ENCODE measurements at places on chromosomes 3 and 15.

DNA sequence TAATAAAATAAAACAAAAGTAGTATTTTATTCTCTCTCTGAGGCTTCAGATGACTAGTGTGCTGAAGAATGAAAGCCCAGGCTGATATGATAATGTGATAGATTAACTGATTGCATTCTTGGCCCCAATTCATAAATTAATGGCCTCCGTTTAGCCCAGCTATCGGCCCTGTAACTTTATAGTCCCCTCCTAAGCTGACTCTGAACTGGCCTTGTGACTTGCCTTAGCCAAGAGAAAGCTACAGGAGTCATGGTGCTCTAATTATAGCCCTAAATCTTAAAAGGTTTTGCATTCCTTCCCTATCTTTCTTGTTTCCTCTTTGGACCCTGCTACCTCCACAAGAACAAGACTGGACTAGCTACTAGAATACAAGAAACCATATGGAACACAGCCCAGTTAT lies 123.2 kb upstream of the EPHA3 start:
- H3K27ac ChIP-seq, result no peak overlapping the region
- no peak overlapping the region for H3K4me3 ChIP-seq
- no peaks in the 10 kb centered on the region for H3K27me3 ChIP-seq
- no peaks in the 10 kb centered on the region for H3K36me3 ChIP-seq
- H3K4me1 ChIP-seq, result no peaks in the 10 kb centered on the region

DNA sequence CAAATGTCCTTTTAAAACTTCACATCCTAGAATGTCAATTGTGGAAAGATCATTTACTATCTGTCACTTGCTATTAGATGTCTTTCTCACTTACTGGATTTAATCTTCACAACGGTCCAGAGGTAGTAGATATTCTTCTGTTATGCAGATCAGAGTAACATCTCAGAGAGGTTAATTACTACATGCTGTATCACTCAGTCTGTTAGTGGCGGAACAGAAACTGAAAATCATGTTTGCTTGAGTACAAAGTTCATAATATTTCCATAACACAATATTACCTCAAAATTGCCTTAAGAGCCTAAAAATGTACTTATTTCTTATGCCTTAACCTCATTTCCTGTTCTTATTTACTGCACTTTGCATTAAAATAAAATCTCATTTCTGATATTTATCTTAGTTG lies 28.6 kb upstream of the GPR149 start:
- no peaks in the 10 kb centered on the region for H3K36me3 ChIP-seq
- H3K27me3 ChIP-seq, result no peaks in the 10 kb centered on the region
- H3K4me1 ChIP-seq, result no peaks in the 10 kb centered on the region

- DNase-seq, result no peak
- H3K4me3 ChIP-seq, result no peak overlapping the region
- H3K27me3 ChIP-seq, result no peaks in the 10 kb centered on the region
- peaks cover 7% of the 10 kb centered on the region for H3K4me1 ChIP-seq
Measured at GRCh38 chr3:136653628-136654027, 98.5 kb downstream of the STAG1 start.

DNA sequence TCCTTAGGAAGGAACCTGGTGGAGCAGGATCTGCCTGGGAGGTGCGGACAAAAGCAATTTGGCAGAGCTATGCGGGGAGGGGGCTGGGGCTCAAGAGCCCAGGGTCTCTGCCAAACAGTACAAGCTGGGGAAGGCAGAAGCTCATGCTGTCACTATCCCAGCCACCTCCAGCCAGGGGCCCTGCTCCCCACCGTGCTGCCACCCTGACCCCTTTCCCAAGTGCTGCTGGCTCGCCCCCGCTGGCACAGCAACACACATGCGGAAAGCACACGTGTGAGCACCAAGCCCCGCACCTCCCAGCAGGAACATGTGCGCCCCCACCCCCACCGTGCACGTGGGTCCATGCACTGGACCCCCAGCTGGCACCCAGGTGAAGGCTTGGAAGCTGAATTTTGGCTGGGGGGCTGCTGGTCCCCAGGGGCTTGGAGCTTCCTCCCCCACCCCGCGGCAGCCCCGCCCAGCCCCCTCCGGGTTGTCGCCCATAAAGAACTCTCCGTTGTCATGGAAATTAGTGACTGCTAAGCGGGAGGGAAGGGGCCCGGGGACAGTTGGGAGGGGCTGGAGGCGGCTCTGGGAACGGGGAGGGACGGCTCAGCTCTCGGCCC lies 742 bp downstream of the CAMKV start:
- peaks cover 2% of the 10 kb centered on the region for H3K4me1 ChIP-seq
- no peaks in the 10 kb centered on the region for H3K36me3 ChIP-seq
- DNase-seq, result no peak
- H3K4me3 ChIP-seq, result no peak overlapping the region
- H3K27ac ChIP-seq, result no peak overlapping the region

DNA sequence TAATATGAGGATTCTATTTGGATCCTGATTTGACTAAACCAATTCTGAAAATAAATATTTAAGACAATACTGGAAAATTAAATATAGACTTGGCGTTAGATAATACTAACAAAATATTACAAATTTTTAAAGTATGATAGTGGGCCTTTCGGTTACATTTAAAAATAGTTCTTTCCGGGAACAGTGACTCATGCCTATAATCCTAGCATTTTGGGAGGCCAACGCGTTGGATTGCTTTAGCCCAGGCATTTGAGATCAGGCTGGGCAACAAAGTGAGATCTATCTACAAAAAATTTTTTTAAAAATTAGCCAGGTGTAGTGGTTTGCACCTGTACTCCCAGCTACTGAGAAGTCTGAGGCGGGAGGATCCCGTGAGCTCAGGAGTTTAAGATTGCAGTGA lies 30.3 kb upstream of the GADL1 start:
- H3K27ac ChIP-seq, result no peak overlapping the region
- H3K4me3 ChIP-seq, result no peak overlapping the region
- peaks cover 2% of the 10 kb centered on the region for H3K4me1 ChIP-seq

- no peaks in the 10 kb centered on the region for H3K27me3 ChIP-seq
- DNase-seq, result no peak
- peaks cover 59% of the 10 kb centered on the region for H3K4me1 ChIP-seq
- peak overlapping the region; percentile 64 for H3K27ac ChIP-seq
Measured at GRCh38 chr3:152402695-152403451, 134.1 kb downstream of the MBNL1 start.

- no peaks in the 10 kb centered on the region for H3K36me3 ChIP-seq
- H3K4me3 ChIP-seq, result no peak overlapping the region
- no peaks in the 10 kb centered on the region for H3K4me1 ChIP-seq
- no peak for DNase-seq
Measured at GRCh38 chr3:191696348-191696747, 235.4 kb downstream of the PYDC2 start.

DNA sequence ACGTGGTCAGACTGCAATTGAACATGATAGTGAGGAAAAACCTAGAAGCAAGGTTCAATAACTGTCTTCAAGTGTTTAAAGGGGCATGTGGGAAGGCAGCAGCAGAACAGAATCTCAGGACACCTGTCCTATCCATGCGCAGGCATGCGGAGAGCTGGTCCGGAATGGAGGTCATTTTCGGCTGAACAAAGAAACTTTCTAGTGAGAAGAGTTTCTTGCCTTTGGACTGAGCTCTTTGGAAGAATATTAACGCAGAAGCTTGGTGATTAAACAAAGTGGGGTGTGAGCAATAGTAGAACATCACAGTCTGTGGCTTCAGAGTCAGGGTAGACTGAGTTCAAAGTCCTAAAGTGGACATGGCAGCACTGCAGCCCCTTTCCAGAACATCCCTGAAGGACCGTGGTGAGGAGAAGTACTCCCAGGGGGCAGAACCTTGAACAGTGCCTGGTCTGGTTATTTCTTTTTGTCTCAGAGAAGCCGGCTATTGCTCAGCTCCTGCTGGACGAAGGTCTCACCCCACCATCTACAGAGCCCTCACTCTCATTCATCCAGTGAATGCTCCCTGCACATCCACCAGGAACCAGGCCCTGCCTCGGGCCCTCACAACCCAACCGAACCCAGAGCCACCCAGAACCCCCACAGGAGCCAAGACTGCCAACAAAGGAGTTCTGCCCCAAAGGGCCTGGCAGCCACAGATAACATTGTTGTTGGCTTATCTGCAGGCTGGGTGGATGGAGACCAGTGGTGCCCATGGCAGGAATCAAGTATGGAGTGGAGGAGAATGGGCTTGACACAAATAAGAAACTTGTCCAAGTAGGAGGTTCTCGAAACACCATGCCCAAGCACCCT lies 2.8 kb upstream of the SSUH2 start:
- no peak overlapping the region for H3K4me3 ChIP-seq
- no peaks in the 10 kb centered on the region for H3K36me3 ChIP-seq
- no peak for DNase-seq
- H3K27me3 ChIP-seq, result peaks cover 9% of the 10 kb centered on the region
- no peaks in the 10 kb centered on the region for H3K4me1 ChIP-seq
- no peak overlapping the region for H3K27ac ChIP-seq

- DNase-seq, result no peak
- peaks cover 3% of the 10 kb centered on the region for H3K4me1 ChIP-seq
- no peak overlapping the region for H3K27ac ChIP-seq
- no peaks in the 10 kb centered on the region for H3K27me3 ChIP-seq
- no peak overlapping the region for H3K4me3 ChIP-seq
Measured at GRCh38 chr15:31803388-31803884, 226.9 kb upstream of the CHRNA7 start.

DNA sequence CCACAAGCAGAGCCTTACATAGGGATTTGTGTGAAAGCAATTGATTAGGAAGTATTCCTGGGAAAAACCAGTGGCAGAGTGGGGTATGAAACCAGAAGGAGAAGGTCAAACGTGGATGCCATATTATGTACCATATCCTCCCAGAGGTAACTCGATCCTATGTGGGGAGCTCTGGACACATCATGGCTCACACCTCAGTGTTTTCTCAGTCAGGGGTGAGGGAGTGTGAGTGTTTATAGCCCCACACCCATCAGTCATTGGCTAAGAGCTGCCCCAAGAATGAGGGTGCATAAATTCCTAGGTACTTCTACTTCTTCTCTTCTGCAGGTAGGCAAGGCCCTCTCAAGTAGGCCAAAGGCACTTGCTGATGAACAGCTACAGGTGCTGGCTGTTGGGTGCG lies 28.2 kb upstream of the PDZRN3 start:
- DNase-seq, result no peak
- no peak overlapping the region for H3K4me3 ChIP-seq
- no peaks in the 10 kb centered on the region for H3K27me3 ChIP-seq
- no peaks in the 10 kb centered on the region for H3K36me3 ChIP-seq
- no peaks in the 10 kb centered on the region for H3K4me1 ChIP-seq

DNA sequence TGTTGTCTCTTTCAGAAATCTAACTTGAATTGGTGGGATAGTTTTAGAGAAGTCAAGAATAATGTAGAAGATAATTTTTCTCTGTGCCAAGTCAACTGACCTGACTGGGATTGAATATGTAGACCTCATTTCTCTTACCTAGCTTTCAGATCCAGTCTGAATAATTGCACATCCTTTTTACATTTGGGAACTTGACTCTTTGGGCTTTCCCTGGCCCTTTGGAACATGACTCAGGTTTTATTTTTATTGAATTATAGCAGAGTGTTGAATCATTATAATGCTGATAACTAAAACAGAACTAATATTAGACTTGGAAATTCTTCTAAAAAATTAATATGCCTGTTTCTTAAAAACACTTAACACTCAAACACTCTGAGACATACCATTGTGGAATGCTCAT lies 76.5 kb downstream of the PFN2 start:
- no peak overlapping the region for H3K27ac ChIP-seq
- no peak overlapping the region for H3K4me3 ChIP-seq
- H3K27me3 ChIP-seq, result no peaks in the 10 kb centered on the region

DNA sequence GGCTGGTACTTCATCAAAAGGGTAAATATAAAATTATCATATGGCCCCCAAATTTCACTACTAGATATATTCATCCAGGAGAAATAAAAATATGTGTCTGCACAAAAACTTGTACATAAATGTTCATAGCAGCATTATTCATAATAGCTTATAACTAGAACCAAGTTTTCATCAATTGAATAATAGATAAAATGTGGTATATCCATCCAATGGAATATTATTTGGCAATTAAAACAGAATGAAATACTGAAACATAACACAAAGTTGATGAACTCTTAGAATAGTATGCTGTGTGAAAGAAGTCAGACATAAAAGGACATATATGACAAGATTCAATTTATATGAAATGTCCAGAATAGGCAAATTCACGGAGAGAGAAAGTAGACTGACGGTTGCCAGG lies 389.3 kb upstream of the ADAMTS9 start:
- DNase-seq, result no peak
- no peaks in the 10 kb centered on the region for H3K36me3 ChIP-seq
- H3K27ac ChIP-seq, result no peak overlapping the region
- H3K4me3 ChIP-seq, result no peak overlapping the region
- H3K4me1 ChIP-seq, result no peaks in the 10 kb centered on the region

GRCh38 chr15:29749365-29750086 lies 72.7 kb downstream of the TJP1 start:
- no peaks in the 10 kb centered on the region for H3K27me3 ChIP-seq
- H3K36me3 ChIP-seq, result no peaks in the 10 kb centered on the region
- no peak for DNase-seq
- no peak overlapping the region for H3K27ac ChIP-seq
- H3K4me1 ChIP-seq, result no peaks in the 10 kb centered on the region

DNA sequence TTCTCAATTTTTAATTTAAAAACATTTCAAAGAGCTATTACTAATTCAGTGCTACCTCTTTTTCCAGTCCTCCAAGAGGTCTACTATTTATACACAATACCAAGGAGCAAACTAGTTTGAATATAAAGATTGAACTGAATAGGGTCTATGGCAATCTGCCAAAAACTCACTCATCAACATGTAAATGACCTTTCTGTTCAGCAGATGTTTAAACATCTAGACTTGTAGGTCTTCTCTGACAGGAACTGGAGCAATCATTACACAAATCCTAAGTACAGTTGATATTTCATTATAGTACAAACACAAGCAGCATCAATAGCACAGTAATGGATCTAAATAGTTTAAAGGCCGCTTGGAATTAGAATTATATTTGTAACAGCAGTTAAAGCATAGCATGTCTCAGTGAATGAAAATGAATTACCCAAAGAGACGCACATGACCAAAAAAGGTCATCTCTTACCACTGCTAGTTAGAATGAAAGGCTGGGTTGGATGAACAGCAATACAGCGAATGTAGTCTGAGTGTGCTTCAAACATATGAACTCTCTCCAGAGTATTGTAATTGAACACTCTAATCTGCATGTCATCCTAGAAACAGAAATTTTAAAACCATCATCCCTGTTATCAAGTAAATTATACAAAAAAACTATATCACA lies 10.7 kb downstream of the COPB2 start:
- H3K4me3 ChIP-seq, result no peak overlapping the region
- no peak for DNase-seq
- H3K27ac ChIP-seq, result no peak overlapping the region
- peaks cover 72% of the 10 kb centered on the region for H3K36me3 ChIP-seq

DNA sequence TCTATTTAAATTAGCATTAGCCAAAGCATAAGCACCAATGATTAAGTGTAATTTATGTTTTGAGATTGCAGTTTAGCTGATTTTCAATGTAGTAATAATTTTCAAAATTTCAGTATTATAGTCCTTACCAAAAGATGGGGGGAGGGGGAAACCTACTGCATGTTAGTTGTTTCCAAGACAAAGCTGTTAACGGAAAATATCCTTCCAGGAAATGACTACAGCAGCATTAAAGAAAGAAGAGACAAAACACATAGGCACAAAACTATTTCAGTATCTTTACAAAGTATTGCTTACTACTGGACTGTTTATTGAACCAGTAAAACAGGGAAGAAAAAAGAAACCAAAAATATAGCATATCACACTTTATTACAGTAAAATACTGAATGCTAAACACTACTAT lies 10.5 kb downstream of the BNIP2 start:
- peaks cover 17% of the 10 kb centered on the region for H3K4me1 ChIP-seq
- H3K4me3 ChIP-seq, result no peak overlapping the region
- peaks cover 75% of the 10 kb centered on the region for H3K36me3 ChIP-seq

- H3K4me1 ChIP-seq, result peaks cover 6% of the 10 kb centered on the region
- DNase-seq, result no peak
- peaks cover 12% of the 10 kb centered on the region for H3K27me3 ChIP-seq
- H3K36me3 ChIP-seq, result no peaks in the 10 kb centered on the region
- no peak overlapping the region for H3K4me3 ChIP-seq
Measured at GRCh38 chr15:85178308-85178707, 196.7 kb downstream of the PDE8A start.
